ENCODE measurements at places on chromosomes 16 and 17.

DNA sequence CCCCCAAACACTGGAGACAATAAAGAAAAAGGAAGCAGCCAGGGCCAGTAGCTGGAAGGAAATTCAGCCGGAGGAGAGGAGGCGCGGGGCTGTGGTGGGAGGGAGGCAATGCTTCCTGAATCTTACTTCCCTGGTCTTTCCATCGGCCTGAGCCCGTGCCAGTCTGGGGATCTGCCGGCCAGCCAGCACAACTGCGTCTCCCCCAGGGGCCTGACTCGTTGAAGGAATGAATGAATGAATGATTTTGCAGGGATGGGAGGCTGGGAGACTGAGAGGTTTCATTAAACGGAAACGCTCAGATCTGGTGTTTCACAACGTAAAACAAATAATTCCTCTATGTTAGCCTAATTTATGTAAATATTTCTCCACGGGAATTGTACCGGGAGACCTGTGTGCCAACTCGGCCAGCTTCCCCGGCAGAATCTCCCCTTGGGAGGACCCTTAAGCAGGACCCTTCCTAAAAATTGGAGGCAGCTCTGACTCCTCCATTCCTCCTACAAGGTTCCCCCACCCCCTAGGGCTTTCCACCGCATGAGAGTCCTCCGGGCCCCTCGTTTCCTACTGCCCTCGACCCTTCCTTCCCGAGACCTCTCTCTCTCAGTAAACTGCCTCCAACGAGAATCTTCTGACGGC, 1.3 kb upstream of the BAIAP2 start:
- peaks cover 31% of the 10 kb centered on the region for H3K4me1 ChIP-seq
- DNase-seq, result no peak
- no peak overlapping the region for H3K27ac ChIP-seq
- H3K27me3 ChIP-seq, result 0 out of 2 replicates have a peak, but pooled peaks cover 3% of the 10 kb centered on the region
- H3K36me3 ChIP-seq, result peaks cover 35% of the 10 kb centered on the region

- H3K4me3 ChIP-seq, result no peak overlapping the region
- H3K4me1 ChIP-seq, result peaks cover 4% of the 10 kb centered on the region
- no peak overlapping the region for H3K27ac ChIP-seq
- H3K36me3 ChIP-seq, result peaks cover 81% of the 10 kb centered on the region
Measured at GRCh38 chr16:30753596-30753995, 5.4 kb downstream of the PHKG2 start.

DNA sequence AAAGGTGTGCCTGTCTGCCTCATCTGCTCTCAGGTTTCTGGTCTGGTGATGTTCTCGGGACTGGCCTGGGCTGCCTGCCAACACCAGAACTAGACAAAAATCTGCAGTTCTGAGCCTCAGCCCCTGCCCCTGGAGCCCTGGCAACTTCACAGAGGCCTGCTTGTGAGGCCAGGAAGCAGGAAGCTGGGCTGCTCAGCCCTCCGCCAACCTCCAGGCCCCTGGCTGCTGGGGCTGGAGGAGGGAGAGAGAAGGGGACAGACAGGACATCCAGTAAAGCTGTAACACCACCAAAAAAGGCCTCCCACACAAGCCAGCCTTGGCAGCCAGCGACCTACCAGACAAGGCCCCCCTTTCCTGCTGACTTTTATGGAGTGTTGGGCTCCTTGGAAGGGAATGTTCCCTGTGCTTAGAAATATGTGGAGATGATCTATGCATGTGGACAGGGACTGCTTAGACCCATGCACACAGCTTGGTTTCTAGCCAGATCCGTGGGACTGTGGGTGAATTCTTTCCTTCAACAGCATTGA, 157.6 kb downstream of the XYLT1 start:
- no peaks in the 10 kb centered on the region for H3K4me1 ChIP-seq
- no peak for DNase-seq
- no peaks in the 10 kb centered on the region for H3K27me3 ChIP-seq
- no peak overlapping the region for H3K4me3 ChIP-seq
- H3K27ac ChIP-seq, result no peak overlapping the region

- peaks cover 36% of the 10 kb centered on the region for H3K36me3 ChIP-seq
- no peak overlapping the region for H3K4me3 ChIP-seq
- DNase-seq, result no peak
- H3K27me3 ChIP-seq, result no peaks in the 10 kb centered on the region
Measured at GRCh38 chr17:4003501-4004421, 39.5 kb upstream of the ATP2A3 start.

DNA sequence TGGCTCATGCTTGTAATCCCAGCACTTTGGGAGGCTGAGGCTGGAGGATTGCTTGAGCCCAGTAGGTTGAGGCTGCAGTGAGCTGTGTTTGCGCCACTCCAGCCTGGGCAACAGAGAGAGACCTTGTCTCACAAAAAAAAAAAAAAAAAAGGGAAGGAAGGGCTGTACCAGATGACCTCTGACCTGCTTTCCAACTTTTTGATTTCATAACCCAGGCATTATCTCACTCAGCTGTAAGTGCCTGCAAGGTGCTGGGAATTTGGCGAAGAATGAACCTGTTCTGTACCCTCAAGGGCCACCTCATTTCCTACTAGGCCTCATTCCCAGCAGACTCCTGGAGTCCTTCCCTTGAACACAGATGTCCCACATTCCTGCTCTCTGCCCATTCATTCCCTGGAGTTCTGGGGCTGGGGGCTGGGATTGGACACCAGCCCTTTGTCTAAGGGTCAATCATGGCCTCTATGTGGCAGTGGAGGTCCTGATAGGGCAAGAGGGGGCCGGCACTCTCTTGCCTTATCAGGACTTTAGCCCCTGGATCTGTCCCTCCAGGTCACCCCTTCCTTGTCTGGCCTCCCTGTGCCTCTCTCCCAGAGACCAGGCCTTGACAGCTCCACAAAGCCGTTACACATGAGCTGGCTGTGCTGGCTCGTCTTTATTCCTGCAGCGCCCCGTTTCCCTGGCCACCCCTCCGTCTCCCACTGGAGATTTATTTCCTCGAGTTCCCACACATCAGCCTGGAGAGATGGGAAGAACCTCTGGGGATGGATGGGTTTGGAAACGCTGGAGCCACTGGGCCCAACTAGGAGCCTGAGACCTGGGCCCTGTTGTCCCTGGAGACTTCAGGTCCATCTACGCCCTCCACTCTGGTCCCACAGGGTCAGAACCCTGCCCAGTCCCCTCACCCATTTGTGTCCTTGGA, 821 bp upstream of the GFAP start:
- no peaks in the 10 kb centered on the region for H3K27me3 ChIP-seq
- no peak overlapping the region for H3K27ac ChIP-seq
- DNase-seq, result no peak
- H3K4me1 ChIP-seq, result peaks cover 16% of the 10 kb centered on the region

DNA sequence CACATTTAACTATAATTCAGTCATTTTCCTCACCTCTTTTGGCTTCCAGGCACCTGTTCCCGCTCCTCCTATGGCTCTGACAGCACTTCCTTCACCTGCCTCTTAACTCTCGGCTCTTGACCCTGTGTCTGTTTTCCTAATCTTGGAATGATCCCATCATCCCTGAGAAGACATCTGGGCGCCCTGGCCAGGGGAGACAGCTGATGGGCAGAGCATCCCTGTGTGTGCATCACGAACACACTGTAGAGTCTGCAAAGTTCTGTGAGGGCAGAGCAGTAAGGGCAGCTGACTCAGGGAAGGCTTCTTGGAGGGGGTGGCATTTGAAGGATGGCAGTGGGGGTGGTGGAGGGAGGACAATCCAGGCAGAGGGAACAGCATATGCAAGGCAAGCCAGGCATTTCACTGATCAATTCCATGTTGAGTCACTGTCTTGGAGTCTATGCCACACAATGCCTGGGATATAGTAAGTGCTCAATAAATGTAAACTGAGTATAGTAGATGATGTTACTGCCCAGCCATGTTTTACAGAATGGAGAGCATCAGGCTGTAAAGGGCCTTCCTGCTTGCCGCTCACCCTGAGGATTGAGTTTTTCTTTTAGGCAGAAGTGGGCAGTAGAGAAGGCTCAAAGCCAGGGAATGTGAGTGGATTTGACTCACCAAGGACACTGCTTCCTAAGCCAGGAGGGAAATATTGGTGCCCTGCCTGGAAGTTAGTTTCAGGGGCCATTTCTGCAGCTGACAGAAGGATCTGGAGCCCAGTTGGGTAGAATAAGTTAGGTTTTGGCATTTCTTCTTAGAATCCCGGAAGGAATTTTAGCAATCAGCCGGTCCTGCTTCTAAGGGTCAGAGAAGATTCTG, 5.8 kb upstream of the RAB11FIP4 start:
- no peaks in the 10 kb centered on the region for H3K27me3 ChIP-seq
- H3K27ac ChIP-seq, result no peak overlapping the region
- H3K36me3 ChIP-seq, result peaks cover 5% of the 10 kb centered on the region
- no peak overlapping the region for H3K4me3 ChIP-seq
- no peak for DNase-seq
- H3K4me1 ChIP-seq, result no peaks in the 10 kb centered on the region

Measured in SJSA1 (cell line).